Dermis blood vessel endothelial cell (primary cell): ENCODE measurements at places on chromosomes 3 and 15. TPM values are rescaled to one million over a fixed set of nuclear protein-coding genes. Genes with fewer than 3 reads are reported as not detected.
A peak's percentile ranks its signal among the peaks of the same experiment; 100 is the strongest.

DNA sequence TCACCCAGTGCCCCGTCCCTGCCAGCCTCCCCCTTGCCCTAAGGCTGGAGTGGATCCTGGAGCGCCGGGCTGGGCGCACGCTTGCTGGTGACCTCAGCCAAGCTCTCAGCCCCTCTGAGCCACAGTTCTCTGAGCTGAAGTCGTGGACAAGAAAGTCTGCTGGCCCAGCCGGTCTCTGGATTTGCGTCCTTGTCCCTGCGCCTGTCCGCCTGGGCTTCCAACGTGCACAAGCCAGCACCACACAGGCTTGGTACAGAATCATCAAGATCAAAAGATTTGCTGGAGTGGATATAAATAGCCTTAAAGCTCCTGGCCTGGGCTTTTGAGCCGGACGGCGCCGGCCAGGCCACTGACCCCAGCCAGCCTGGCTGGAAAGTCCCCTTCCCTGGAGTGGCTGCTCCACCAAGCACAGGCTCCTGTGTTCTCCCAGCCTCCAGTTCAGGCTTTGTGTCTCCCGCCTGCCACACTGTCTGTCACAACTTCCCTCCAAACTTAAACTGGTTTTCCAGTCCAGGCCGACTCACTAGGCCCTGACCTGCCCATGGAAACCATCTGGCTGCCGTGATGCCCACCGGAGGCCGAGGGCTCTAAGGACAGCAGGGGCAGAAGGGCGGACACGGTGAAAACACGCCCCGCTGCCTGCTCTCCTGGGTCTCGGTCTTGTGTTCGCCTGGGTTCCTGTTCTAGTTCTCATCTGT, 156.2 kb downstream of the NUP210 start:
- DNase-seq, result no peak

- no peak for DNase-seq
Observed at GRCh38 chr3:155676252-155676981, 68.5 kb downstream of the PLCH1 start.

- DNase-seq, result no peak
Observed at GRCh38 chr3:67901681-67902080, 247.3 kb upstream of the SUCLG2 start.

DNA sequence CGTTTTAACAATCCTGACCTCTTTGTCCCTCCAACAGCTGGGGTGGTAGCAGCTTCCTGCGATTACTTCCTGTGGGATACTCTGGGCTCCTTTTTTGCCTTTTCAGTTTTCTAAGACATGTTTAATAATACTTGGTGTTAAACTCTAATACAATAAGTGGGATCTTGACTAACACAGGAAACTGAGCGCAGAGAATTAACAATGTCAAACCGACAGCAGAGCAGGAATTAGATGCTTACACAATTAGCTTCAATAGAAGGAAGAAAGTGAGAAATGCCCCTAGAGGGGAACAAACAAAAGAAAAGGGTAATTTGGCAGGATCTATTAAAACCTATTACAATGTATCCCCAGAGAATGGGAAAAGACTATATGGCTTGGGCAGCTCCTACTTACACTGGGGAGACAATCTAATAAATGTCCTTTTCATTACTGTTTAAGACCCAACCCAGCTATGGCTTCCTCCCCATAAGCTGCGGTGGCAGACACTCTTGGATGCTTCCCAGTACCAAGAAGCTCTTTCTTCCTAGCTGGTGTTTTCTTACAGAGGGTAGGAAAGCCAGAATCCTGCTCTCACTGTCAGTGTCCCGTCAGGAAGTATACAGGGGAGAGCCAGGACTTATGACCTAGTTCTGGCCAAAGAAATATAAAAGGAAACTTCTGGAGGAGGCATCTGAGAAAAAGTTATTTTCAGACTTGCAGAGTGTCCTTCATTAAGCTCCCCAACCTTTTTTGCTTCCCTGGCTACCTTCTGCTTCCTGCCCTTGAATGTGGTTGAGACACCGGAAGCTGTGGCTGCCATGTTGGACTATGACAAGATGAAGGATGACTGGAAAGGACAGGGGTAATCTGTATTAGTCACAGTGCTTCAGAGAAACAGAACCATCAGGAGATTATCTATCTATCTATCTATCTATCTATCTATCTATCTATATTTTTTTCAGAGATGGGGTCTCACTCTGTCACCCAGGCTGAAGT, 194.1 kb upstream of the KBTBD8 start:
- DNase-seq, result peak; percentile 53

DNA sequence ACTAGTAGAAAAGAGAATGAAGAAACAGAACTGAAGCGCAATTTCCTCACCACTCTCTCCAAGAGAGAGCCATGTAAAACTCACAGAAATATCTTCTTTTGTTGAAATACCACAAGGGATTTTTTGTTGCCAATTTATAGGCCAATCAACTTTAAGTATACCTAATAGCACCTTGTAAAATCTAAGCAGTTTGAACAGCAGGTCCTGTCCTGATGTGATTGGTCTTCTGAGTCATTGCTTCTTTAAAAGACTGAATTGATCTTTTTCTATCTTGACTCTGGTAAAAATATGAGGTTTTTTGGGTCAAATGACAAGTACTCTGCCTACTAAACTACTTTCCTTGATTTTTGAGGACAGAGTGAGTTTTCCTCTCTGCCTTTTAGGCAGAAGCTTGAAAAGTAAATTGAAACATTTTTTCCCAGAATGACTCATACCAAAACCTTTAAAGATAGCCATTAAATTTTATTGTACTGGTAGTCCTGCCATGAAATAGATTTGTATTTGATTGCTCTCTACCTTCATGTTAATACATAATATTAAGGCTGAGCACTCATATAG, 343.9 kb upstream of the CBLB start:
- DNase-seq, result no peak

SMAD6 gene
- total RNA-seq, result 10.1 and 11.9 TPM in 2 replicates

GCNT3 gene
- total RNA-seq, result 0.17 TPM in 1 of 2 replicates, not detected in the other

CHRD gene
- total RNA-seq, result 0.23 and 0.34 TPM in 2 replicates
